ENCODE measurements at places on chromosomes 6 and 20.
A peak's percentile ranks its signal among the peaks of the same experiment; 100 is the strongest.

DNA sequence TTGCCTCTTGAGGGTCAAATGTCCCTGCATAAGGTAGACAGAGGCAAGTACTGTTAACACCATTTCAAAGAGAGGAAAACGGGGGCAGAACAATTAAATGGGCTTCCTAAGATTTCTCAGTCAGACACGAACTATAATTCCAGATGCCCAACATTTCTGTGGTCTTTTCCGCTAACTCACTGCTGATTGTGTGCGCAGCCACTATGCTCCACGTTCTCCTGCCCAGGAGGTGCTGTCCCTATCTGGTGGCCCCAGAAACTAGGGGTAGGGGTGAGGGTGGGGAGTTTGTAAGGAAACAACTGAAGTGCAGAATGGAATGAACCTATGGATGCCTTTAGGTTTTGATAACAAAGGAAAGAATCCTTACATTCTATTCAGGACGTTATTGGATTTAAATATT, 86.1 kb upstream of the BACH2 start:
- DNase-seq: no peak

DNA sequence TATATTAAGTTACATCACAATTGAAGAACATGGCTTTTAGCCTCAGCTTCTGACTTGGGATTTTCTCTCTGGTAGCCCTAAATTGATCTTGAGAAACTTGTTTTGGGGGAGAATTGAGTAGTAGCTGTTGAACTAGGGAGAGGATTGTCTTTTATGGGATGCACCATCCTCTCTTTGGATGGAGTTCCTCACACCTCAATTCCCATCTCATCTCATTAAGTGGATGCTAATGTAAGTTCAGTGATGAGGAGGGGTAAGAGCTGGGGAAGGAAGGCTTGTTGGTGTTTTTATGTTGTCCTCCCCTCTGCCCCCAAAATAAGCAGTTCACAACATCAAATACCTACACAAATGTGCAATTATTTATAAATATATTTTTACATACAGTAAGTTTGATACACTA, 4.0 kb downstream of the GJA1 start:
- no peak for DNase-seq

- DNase-seq: no peak
Observed at GRCh38 chr6:41058783-41059181, 5.8 kb downstream of the APOBEC2 start.

- no peak for DNase-seq
Observed at GRCh38 chr6:144297511-144298100, 12.5 kb downstream of the UTRN start.

- peak; percentile 21 for DNase-seq
Observed at GRCh38 chr20:17873410-17874270, 95.0 kb downstream of the SNX5 start.

GRCh38 chr6:32171234-32171633, 4.7 kb downstream of the AGPAT1 start:
- no peak for DNase-seq

DNA sequence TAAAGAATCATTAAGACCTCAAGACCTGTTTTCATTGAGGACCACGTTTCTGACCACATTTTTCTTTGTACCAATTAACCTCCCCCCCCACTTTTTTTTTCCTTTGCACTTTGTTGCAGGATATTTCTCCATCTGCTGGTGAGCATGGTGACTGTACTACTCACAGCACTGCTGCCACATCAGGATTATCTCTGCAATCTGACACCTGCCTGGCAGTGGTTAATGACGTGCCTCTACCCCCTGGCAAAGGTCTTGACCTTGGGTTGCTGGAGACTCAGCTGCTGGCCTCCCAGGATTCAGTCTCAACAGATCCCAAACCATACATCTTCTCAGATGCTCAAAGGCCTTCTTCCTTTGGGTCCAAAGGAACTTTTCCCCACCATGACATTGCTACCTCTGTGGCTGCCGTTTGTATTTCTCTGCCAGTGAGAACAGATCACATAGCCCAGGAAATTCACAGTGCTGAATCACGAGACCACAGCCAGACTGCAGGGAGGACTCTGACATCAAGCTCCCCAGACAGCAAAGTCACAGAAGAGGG, 46.6 kb upstream of the EDN3 start:
- DNase-seq: no peak

DNA sequence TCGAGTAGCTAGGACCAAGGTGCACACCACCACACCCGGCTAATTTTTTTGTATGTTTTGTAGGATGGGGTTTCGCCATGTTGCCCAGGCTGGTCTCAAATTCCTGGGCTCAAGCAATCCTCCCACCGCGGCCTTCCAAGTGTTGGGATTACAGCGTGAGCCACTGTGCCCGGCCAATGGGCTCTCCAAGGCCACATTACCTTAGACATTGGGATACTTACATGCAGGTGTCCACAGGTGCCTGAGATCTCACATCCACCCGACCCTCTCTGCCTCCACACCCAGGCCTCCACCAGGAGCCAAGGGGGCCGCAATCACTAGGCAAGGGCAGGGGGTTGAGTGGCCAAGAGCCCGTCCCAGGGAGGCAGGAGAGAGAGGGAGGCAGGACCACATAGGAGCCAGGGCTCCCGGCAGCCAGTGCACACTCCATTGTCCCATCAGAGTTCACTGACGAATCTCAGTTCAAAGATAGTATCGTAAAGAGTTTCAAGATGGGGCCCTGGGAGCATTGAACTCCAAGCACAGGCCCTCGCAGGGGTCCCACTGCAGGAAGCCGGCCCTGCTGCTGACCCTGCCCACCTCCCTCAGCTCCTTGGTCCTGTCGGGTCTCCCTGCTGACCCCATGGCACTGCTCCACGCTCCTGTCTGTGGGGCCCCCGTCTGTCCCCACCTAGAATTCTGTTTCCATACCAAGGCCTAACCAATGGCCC, 55.3 kb downstream of the SSR1 start:
- no peak for DNase-seq

- peak; percentile 12 for DNase-seq
Observed at GRCh38 chr6:81696524-81696923, 56.0 kb downstream of the TENT5A start.

DNA sequence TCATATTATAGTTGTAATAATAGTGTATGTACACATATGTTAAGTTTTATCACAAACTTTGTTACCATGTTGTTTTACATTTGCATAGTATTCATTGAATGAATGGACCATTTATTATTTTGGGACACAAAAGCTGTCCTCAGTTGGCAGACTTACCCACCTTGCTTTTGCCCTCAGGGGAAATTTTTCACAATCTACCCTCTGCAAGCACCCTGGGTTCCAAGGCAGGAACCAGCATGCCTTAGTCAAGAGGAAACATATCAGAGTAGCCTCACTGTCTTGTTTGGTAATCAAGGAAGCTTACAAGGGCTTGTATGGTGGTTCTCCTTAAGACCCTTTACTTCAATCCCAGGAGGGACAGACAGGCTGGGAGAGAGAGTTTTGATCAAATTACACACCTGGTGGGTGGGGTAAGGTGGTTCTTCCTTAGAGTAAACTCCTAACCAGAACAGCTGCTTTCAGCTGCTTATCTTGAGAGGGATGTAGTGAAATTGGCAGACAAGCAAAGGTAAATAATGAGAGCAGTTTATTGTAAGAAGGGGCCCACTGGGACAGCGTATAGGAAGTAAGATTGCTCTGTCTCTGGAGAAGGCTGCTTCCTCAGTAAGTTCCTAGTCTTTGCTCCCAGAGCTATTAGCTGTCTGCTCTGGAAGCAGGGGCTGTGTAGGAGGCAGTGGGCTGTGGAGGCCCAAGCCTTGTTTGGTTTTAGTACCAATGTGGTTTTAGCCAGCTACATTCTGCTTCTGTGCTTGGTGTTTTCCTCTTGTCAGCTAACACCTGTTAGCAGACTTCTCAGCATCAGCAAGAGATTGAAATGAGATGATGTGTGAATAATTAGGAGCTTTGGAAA, 31.1 kb downstream of the BRPF3 start:
- DNase-seq: no peak

DNA sequence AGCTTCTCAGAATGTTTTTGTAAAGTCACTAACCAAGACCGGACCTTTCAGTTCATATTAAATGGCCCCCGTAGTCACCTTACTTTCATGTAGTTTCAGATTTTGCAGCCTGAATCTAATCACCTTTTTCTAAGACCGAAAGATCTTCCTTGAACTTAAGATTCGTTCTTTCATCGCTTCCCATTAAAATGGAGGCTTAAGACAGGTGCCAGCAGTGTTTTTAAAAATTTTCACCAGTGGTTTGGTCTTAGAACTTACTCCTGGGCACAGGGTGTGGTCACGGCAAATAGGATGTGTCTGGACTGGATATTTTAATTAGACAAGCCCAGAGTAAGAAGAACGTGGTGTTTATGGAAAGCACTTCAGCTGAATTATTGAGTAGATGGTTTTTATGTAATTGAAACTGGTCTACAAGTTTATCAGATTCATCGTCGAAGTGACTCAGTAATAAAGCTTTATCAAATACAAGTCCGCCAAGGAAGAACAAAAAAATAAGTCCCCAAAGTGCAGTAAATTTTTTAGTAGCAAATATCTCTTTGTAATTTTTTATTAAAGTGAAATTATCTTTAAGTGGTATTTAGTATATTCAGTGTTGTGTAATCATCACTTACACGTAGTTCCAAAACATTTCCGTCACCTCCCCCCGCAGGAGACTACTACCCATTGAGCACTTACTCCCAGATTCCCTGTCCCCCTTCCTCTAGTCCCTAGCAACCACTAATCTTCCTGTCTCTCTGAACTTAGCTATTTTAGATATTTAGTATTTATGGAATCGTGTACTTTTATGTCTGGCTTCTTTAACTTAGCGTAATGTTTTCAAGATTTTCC, 868 bp downstream of the SRSF3 start:
- peak; percentile 53 for DNase-seq

DNA sequence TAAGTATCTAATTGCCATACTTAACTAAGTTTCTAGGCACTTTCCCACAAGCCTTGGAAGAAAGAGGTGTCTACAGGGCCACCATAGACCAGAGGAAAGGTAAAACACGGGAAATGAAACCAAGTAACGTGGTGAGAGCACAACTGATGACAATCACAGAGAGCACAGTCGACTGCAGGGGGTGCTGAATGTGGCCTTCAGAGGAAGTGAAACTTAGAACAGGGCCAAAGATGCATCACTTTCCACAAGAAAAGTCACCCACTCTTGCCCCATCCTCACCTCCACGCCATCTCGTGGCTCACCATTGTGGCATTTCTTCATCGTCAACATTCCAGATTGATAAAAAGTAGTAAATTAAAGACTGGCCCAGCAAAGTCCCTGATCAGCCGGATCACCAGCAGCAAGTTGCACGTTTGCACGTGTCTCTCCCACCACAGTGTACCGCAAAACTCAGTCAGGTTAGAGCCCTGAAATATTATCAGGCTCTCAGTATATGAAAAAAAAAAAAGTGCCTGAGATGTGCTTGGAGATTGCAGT, 31.4 kb downstream of the HIVEP2 start:
- DNase-seq: no peak

DNA sequence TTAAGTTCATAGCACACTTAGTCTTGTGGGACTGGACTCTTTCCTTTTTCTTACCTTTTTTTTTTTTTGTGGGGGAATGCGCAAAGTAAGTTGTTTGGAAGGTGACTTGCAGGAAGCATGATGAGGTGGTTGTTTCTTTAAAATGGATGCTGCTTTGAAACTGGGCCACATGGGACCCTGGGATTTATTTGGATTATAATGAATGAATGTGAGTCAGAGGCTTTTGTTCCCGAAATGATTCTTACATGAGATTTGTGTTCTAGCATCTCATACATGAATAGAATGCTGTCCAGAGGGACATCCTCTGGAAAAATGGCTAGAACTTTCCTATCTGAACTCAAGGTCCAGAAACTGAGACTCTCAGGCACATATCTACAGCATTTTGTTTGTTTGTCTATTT, 236.6 kb upstream of the RNF24 start:
- DNase-seq: no peak

DNA sequence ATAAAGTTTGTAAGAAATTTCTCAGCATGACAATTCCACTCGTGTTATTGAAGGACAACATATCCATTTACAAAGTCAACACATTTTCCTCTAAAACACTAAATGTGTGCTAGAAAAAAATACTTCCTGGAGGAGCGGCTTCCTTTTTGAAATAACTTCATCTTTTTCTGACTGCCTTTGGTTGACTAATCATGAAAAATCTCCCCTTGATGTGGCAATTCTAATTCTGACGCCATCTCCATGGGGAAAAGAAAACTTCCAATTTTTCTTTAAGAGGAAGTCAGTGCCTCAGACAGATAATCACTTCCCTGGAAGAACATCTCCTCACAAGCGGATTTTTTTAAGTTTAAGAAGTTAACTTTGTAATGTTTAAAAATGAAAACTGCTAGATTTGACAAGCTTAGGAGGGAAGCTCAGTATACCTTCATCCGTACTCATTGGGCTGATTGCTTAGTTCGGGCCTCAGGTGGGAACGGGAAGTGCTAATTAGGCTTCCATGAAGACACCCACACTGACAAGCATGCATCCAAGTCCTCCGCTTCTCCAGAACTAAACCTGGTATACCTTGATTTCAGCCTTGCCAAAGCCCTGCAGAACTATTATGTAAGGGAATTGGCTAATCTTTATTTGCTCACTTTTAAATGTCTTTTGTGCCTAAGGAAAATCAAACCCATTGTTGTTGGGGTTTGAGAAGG, 35.1 kb upstream of the DUSP22 start:
- DNase-seq: no peak

All from Calu3 (cell line).